ENCODE measurements at places on chromosomes 5 and 9. TPM values are rescaled to one million over a fixed set of nuclear protein-coding genes. Genes with fewer than 3 reads are reported as not detected.

- H3K4me3 ChIP-seq, result no peak overlapping the region
- DNase-seq, result no peak
- peaks cover 28% of the 10 kb centered on the region for H3K36me3 ChIP-seq
- H3K27me3 ChIP-seq, result no peaks in the 10 kb centered on the region
- no peak overlapping the region for H3K27ac ChIP-seq
Observed at GRCh38 chr5:176469296-176469695, 21.1 kb downstream of the FAF2 start.

MED22 gene
- 27.2 TPM for total RNA-seq

SPTAN1 gene
- 383 TPM for total RNA-seq

CBY3 gene
- 0.44 TPM for total RNA-seq
